ENCODE measurements at places on chromosomes 6 and 20.

DNA sequence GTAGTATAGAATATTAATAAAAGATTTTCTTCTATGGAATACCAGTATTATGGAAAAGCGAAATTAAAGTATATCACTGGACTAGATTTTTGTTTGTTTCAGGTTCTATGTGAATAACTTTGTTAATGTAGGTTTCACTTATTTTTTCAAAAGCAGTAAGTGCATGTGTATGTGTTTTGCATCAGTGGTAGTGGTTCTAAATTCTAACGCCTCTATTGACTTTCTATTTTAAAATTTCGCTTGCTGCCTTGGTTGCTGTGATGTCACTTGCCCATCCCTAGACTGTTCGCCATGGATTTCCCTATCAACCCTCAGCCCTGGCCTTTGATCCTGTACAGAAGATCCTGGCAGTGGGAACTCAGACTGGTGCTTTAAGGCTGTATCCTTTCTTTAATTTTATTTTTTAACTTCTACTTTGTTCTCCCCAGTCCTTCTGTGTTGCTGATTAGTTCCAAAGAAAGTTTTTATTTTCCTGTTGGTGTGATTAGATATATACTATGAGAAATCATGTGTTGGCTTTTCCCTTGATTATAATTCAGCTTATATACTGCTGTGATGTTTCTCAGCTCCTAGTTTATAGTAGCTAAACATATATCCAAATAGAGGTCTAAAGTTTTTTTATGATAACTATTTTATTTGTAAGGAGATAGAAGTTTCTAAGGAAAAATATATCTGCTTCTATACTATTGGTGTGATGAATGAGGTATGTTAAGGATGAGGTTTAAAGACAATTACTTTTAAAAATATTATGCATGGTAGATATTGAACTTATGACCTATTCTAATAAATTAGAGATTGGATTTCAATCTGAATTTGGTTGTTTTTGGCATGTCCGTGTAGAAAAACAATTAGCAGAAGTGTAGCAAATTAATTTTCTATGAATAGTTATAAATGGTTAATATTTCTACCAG, 1.7 kb downstream of the STXBP5 start:
- H3K36me3 ChIP-seq: no peaks in the 10 kb centered on the region
- DNase-seq: no peak
- H3K4me1 ChIP-seq: peaks cover 18% of the 10 kb centered on the region
- H3K27me3 ChIP-seq: no peaks in the 10 kb centered on the region

GRCh38 chr6:43772681-43773049, 2.7 kb downstream of the VEGFA start:
- H3K27ac ChIP-seq: no peak overlapping the region
- H3K4me3 ChIP-seq: peak overlapping the region; percentile 80
- peaks cover 8% of the 10 kb centered on the region for H3K27me3 ChIP-seq
- DNase-seq: no peak
- no peaks in the 10 kb centered on the region for H3K36me3 ChIP-seq

- H3K27me3 ChIP-seq: peaks cover 14% of the 10 kb centered on the region
- DNase-seq: no peak
- no peaks in the 10 kb centered on the region for H3K4me1 ChIP-seq
- no peak overlapping the region for H3K27ac ChIP-seq
These were observed 14.6 kb upstream of the STK35 start for GRCh38 chr20:2086980-2087377.

GRCh38 chr6:3232017-3232945, 4.8 kb upstream of the TUBB2B start:
- H3K4me1 ChIP-seq: peaks cover 23% of the 10 kb centered on the region
- no peak for DNase-seq
- H3K36me3 ChIP-seq: no peaks in the 10 kb centered on the region

DNA sequence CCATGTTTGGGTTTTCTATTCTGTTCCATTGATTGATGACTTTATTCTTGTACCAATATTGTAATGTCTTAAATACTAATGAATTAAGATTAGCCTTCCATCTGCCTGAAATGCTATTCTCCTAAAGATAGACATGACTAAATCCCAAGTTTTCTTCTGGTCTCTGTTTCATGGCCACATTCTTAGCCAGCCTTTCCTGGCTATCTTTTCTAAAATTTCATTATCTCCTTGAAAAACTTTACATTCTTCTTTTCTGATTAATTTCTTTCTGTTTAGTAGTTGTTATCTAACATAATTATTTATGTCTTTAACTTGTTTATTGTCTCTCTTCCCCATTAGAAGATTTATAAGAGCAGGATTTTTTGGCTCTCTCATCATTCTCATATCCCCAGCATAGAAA, 4.4 kb upstream of the PRIM2 start:
- H3K27ac ChIP-seq: no peak overlapping the region
- H3K4me3 ChIP-seq: no peak overlapping the region
- H3K27me3 ChIP-seq: peaks cover 2% of the 10 kb centered on the region
- H3K36me3 ChIP-seq: no peaks in the 10 kb centered on the region
- H3K4me1 ChIP-seq: peaks cover 5% of the 10 kb centered on the region

DNA sequence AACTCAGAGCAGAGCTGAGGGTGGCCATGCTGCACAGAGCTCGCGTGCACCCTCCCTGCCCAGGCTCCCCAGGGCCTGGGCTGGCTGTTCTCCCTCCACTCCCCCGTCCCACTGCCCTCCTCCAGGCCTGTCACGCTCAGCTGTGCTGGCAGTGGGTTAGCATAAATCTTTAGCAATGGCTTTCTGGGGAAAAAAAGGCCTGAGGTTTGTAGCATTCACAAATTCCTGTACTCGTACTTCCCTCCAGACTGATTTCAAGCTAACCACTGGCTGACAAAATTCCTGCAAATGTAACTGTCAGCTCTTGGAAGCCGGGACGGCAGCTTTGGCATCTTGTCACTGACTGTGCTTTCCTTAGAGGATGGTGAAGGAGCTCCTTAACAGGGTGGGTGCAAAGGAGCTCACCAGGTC, 22.3 kb upstream of the SMOC2 start:
- H3K4me1 ChIP-seq: no peaks in the 10 kb centered on the region
- no peaks in the 10 kb centered on the region for H3K27me3 ChIP-seq
- no peak for DNase-seq
- no peak overlapping the region for H3K4me3 ChIP-seq
- H3K36me3 ChIP-seq: no peaks in the 10 kb centered on the region

DNA sequence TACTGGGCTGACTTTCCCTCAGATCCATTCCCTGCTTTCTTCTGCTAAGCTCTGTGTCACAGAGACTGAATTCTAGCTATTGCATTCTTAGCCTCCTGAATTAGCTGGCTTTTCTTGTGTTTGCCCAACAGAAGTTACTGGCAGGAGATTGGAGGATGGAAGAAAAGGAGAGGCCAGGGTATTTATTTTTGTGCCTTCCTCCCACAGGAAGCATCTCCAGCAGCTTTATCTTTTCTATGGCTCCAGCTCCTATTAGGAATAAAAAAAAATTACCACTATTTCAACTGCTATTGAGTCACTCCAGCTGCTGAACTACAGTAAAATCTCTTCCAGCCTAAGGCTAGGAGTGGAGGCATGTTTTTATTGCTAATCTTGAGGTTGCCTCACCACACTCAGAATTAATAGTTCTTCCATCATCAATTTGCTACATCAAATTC, 492.4 kb downstream of the RFPL4B start:
- no peaks in the 10 kb centered on the region for H3K36me3 ChIP-seq
- peaks cover 6% of the 10 kb centered on the region for H3K4me1 ChIP-seq
- peaks cover 2% of the 10 kb centered on the region for H3K27me3 ChIP-seq
- no peak overlapping the region for H3K27ac ChIP-seq

GRCh38 chr20:60600036-60600435, 641.8 kb downstream of the CDH26 start:
- H3K27me3 ChIP-seq: no peaks in the 10 kb centered on the region
- no peaks in the 10 kb centered on the region for H3K36me3 ChIP-seq
